ENCODE measurements at places on chromosomes 4 and X. TPM values are rescaled to one million over a fixed set of nuclear protein-coding genes. Genes with fewer than 3 reads are reported as not detected.

GRCh38 chr4:173522951-173523395 is 7.1 kb downstream of the HAND2 start:
- no peak for DNase-seq

The METTL14 gene
- total RNA-seq = 28.2 TPM

The CSN1S1 gene
- not detected for total RNA-seq

The ABCG2 gene
- total RNA-seq = 7.8 TPM

GRCh38 chr4:142155347-142155746 is 519.0 kb downstream of the IL15 start:
- no peak for DNase-seq

The INTU gene
- 6.0 TPM for total RNA-seq

- no peak for DNase-seq
Observed at GRCh38 chr4:13539619-13540445, 4.5 kb downstream of the NKX3-2 start.

- no peak for DNase-seq
Observed at GRCh38 chrX:43349363-43349762, 306.7 kb upstream of the MAOA start.

The BST1 gene
- total RNA-seq = 34.4 TPM

DNA sequence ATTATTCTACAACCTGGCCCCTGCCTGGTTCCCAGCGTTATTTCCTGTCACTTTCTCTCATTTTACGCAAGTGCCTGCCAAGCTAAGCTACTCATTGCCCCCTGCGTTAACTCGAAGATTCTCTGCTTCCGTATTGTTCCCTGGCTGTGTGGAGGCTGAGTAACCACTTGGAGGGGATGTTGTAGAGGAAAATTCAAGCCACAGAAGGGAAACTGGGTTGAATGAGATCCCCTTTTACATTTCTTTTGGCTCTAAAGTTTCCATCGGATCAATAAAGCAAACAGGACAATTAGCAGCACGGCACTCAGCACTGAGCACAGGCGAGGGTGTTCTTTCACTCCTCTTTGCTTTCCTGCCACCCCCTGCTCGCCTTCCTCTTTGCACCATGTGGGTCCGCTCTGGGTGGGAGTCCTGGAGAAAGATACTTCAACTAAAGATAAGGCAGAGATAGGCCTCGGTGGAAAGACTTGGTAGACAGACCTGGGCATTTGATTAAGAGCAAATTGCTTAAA is 4.2 kb upstream of the TMSB4X start:
- DNase-seq = no peak

DNA sequence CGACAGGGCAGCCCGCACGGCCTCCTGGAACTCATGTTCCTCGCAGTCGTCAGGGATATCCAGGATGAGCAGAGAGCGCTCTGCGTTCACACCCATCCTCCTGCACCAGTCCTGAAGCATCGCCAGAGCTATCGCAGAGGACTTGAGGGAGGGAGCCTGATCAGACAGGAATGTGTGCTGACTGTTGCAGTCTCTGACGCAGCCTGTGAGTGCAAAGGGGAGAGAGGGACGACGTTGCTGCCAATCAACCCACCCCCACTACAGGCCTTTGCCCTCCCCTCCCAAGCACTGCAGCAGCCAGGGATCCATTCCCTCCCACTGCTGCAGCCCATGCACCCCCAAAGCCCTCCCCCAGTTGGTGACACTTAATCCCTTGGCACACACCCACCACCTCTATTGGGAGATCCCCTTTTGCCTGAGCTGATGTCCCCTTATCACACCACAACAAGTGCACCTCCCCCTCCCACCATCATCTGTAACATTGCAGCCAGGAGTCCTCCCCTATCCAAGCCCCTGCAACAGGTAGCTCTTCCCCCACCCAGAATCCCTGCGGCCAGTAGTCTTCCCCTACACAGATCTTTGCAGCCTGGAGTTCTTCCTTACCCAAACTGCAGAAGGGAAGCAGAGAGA is 897 bp downstream of the PNMA6F start:
- no peak for DNase-seq

DNA sequence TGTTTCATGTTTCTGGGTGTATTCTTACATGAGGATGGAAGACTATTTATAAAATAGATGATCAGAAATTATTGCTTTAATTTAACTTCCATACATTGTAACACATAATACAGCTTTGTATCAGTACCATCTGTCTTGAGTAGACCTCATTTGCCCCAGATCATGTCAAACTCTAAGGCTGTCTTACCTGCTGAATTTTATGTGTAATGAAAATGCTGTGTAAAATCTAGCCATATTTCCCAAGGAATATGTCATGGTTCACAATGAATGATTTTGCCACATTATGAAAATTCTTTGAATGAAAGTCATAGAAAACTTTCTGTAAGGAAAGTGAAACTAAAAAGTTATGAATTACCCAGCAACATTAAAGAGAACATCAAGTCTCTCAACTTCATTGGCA is 7.4 kb downstream of the BDH2 start:
- DNase-seq = no peak

The TXK gene
- total RNA-seq = 1.8 TPM

The LRIT3 gene
- 0.37 TPM for total RNA-seq

GRCh38 chrX:33725535-33726210 is 406.4 kb downstream of the FAM47A start:
- no peak for DNase-seq

- no peak for DNase-seq
Observed at GRCh38 chr4:68288393-68288740, 42.9 kb upstream of the TMPRSS11B start.

DNA sequence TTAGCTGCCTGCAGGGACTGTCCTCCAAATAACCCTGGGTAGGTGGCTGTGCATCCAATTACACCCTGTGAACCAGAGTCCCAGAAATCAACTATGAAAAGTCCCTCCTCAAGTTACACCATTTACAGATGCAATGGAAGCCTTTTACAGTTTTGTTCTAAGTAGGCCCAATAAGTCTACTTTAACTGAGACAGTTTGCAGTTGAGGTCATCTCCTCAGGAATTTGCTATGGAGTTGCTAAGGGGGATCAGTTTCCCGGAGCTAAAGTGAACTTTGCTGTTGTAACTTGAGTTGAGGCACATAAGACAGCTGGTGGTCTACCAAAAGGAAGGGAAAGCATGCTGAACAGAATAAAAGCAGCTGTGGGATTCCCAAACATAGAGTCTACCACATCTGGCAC is 121.6 kb upstream of the STK26 start:
- DNase-seq = no peak

The FRMD7 gene
- total RNA-seq = not detected

DNA sequence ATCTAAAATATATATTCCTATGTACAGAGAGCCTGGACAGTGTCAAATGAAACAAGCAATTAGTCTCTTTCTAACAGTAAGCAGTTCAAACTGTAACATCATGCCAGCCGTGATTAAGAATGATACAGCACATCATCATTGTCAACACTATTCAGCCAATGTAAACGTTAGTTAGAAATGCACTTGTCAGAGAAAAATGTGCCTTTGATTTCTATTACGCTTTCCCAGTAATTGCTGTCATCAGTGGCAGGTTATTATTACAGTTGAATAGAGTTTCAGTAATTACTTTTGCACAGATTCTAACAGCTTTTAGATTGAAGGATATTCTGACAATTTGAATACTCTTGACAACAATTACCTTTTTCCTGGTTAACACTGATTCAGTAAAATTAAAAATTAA is 1007.1 kb downstream of the SH3BGRL start:
- DNase-seq = no peak

The SMIM31 gene
- not detected for total RNA-seq

The GAB3 gene
- total RNA-seq = 4.7 TPM

The DGKK gene
- total RNA-seq = not detected

GRCh38 chr4:76703123-76703490 is 194.8 kb downstream of the SOWAHB start:
- DNase-seq = no peak

The TRIM61 gene
- total RNA-seq = 1.4 TPM

DNA sequence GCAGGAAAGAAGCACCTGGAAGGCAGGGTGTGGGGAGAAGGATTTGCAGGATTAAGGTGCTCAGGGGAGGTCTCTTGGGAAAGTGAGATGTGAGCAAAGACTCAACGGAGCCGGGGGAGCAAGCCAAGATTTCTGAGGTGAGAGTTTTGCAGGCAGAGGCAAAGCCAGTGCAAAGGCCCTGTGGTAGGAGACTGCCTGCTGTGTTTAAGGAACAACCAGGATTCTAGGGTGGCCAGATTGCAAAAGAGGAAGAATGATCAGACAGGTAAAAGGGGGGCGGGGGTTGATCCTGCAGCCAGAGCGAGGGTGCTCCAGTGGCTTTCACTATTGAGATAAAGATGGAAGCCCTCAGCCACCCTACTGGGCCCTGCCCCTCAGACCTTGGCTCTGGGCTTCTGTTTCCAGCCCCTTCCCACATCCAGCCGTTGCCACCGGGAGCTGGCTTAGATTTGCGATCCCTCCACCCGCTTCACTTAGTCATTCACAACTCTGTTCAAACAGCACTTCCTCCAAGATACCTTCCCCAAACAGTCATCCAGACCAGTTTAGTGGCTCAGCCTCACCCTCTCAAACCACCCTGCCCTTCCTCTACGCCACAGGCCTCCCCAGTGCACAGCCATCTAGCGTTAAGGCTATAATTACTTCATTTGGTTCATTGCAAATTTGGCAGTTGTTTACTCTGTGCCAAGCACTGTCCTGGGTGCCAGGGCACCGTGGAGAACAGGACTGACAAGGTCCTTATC is 23.3 kb upstream of the BCOR start:
- DNase-seq = no peak

The KLHL13 gene
- total RNA-seq = 5.2 TPM

DNA sequence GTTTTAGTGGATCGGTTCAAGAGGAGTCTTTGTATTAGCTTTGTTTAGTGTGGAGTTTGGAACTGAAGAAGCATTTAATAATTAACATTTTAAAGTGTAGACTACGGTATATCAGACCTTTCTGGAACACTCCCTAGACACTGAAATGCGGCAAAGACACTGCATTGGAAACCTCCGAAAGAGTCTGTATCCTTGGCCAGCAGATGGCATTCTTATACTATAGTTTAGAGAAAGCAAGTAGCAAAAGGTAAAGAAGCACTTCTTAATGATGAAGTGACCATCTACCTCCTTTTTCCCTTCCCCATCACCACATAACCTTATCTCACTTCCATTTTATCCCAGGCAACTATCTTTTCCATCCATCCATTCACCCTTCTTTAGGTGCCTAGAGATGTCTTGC is 7.6 kb downstream of the FABP2 start:
- DNase-seq = no peak

The CLGN gene
- 0.47 TPM for total RNA-seq

The ACE2 gene
- 21.0 TPM for total RNA-seq

DNA sequence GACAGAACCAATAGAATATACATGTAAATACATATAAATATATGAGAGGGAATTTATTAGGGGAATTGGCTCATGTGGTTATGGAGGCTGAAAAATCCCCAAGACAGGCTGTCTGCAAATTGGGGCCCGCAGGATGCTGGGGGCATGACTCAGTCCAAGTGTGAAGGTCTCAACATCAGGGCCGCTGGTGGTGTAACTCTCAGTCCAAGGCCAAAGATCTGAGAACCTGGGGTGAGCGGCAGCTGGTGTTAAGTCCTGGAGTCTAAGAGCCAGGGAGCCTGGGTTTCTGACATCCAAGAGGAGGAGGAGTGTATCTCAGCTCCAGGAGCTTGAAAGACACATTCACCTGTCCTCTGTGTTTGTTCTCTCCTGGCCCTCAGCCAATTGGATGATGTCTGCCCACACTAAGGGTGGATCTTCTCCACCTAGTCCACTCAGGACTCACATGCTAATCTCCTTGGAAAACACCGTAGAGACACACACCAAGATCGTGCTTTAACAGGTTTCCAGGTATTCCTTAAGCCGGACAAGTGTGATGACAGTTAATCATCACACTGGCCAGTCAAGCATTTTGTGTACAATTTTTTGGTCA is 28.9 kb downstream of the TIGD2 start:
- no peak for DNase-seq

DNA sequence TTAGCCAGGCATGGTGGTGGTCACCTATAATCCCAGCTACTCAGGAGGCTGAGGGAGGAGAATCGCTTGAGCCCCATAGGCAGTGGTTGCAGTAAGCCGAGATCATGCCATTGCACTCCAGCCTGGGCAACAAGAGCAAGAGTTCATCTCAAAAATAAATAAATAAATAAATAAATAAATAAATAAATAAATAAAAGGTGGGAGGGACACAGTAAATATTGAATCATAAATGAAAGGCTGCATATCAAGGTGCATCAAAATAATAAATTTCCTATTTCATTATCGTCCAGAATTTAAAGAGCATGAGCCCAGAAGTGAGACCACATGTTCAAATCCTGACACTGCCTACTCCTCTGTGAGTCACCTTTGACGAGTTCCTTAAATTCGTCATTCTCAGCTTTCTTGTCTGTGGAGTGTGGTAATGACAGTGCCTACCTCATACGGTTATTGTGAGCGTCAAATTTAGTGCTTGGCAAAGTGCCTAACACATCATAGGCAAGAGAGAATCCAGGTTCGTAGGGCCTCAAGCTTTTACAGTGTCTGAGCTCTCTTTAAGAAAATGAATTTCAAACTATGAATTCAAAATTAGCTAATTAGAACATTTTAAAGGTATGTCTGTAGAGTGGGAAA is 49.9 kb downstream of the IL15 start:
- DNase-seq = no peak

The SOWAHD gene
- total RNA-seq = 1.1 TPM

DNA sequence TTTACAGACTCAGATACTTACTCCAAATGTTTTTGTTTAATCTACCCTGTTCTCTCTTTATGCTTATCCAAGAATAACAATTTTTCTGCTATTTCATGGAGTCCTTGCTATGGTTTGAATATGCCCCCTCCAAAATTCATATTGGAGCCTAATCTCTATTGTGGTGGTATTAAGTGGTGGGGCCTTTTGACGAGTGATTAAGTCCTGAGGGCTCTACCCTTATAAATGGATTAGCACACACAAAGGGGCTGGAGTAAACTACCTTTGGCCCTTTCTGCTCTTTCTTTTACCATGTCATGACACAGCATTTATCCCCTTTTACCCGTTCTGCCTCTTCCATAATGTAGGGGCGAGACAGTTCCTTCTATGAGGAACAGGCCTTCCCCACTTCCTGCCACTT is 285.5 kb downstream of the GASK1B start:
- DNase-seq = no peak

The PAGE4 gene
- not detected for total RNA-seq
